Activated CD4-positive, CD25-positive, alpha-beta regulatory T cell (primary cell): ENCODE measurements at places on chromosomes 6 and 20.

- DNase-seq = no peak
Observed at GRCh38 chr20:48291896-48292295, 506.6 kb upstream of the SULF2 start.

GRCh38 chr6:36823421-36824096, 15.7 kb downstream of the CPNE5 start:
- no peak for DNase-seq

GRCh38 chr6:141203902-141204575, 928.7 kb upstream of the GJE1 start:
- no peak for DNase-seq

GRCh38 chr6:158053377-158054313, 72.0 kb downstream of the SYNJ2 start:
- no peak for DNase-seq

GRCh38 chr20:19347943-19348456, 135.6 kb downstream of the SLC24A3 start:
- no peak for DNase-seq

DNA sequence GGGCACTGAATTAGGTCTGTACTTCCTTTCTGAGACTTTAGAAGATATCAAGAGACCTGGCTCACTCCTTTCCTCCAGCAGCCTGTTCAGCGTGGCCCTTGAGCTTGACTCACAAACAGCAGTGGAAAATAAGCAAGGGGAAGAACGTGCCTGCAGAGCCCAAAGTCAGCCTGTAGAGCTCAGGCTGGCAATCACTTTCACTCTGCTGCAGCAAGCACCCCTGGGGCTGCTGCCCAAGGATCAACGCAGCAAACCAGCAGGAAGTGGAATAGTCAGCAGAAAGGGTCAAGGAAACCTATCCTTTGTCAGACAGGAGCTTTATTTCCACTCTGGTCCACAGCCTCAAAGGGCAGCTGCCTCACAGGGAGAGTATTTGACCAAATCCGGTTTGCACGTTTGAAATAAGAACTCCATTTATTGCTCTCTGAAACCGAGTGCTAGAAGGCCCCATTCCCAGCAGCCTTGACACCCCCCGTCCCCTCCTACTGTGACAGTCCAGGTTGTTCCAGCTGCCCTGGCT, 77.4 kb downstream of the PRDM1 start:
- DNase-seq = no peak

DNA sequence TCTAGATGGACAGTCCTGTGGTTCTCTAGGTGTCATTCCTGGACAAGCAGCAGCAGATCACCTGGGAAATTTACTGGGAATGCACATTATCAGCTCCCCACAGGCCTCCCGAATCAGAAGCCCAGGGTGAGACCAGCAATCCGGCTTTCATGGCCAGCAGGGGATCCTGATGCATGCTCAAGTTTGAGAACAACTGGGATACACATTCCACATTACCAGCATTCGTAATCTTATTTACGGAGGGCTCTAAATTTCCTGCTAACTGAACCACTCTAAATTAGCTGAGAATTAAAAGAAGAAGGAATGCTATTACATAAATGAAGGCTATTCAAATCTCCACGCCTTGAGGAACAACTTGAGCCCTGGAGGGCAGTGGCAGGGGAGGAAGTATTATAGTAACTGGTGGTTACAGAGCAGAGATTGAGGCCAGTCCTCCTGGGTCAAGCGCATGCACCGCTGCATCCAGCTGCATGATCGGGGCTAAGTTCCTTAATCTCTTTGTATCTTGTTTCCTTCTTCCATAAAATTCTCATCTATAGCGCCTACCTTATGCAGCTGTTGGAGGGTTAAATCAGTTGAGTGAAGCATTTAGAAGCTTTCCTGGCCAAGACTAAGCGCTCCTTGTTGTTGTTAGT, 403.7 kb downstream of the CDH26 start:
- no peak for DNase-seq

DNA sequence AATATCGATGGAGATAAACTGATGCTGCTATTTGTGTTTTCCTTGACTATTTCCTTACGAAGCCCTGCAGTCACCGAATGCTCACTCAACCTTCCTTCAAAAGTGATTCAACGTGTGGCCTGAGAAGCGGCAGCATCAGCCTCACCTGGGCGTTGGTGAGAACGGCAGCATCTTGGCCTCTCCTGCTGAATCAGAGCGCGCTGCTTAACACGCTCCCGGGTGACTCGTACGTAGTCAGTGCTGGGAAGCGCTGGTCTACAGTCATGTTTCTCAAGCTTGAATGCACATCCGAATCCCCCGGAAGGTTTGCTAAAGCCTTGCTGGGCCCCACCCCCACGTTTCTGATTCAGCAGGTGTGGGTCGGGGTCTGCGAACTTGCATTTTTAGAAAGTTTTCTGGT, 214.1 kb upstream of the RREB1 start:
- no peak for DNase-seq
